ENCODE measurements at places on chromosomes 4 and X.
A peak's percentile ranks its signal among the peaks of the same experiment; 100 is the strongest.

DNA sequence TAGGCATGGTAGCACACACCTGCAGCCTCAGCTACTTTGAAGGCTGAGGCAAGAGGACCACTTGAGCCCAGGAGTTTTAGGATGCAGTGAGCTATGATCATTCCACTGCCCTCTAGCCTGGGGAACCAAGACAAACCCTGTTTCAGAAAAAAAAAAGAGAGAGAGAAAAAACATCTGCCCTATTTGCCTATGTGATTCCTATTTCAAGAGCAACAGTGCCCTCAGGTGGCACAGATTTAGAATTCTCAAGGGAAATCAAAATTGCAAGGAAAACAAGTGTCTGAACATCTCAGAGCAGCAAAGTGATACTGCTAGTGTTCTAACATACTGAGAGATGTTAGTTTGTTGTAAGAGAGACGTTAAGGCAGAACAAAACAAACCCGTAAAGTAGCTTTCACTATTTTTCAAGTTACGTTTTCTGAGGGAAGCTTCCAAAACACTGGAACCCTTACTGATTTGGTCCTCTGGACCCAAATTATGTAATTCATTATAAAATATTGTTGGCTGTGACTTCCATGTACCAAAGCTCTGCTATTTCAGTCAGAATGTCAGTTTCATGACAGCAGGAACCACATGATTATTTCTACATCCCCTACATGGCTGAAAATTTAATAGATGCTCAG lies 7.9 kb downstream of the BDH2 start:
- DNase-seq = peak; percentile 55

DNA sequence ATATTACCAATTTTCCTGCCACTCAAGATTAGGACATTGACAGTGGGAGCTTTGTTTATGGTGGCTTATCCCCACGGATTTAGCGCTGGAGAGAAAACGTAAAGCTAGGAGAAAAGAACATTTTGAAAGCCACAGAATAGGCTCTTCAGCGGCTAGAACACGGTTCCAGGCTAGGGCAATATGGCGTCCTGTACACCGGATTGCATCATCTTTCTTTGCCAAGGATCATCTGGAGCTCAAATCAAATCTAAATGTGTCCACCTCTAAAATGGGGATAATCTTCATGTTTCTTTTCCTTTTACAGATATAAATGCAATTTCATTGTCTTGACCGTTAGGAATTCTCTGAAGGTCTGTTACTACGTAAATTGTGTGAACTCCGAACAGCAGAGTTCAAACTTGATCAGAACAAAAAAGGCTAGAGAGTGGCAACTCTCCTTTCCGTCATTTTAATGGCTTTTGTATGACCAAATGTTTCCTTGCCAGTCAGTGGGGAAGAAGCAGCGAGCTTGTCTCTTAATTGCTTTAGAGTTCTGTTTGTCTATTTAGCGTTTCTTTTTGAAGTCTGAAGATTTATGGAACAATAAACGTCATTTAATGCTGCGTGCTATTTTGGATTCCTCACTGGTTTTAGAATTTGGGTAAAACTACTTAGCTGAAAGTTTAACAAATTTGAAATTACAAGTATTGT lies 2.6 kb upstream of the WWC2 start:
- DNase-seq = no peak

DNA sequence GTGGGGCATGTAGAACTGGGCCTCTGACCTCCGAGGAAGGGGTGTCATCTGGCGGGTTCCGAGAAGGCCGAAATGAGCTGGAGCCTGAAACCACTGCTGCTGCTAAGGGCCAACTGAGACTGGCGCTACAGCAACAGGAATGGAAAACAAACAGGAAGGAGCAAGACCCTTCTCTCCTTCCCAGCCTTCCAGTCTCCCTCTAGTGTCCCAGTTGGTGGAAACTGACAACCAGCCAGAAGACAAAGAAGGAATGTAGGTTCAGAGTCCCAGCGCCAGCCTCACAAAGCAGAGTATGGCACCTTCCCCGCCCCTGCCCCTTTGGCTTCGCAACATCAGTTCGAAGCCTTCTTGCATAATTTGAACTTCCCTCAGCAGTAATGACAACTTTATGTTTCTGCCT lies 24.4 kb upstream of the PDZD4 start:
- DNase-seq = no peak

- DNase-seq = no peak
Observed at GRCh38 chr4:172225457-172225856, 412.3 kb downstream of the GALNTL6 start.

GRCh38 chr4:129371926-129372325 lies 276.0 kb downstream of the C4orf33 start:
- DNase-seq = no peak

DNA sequence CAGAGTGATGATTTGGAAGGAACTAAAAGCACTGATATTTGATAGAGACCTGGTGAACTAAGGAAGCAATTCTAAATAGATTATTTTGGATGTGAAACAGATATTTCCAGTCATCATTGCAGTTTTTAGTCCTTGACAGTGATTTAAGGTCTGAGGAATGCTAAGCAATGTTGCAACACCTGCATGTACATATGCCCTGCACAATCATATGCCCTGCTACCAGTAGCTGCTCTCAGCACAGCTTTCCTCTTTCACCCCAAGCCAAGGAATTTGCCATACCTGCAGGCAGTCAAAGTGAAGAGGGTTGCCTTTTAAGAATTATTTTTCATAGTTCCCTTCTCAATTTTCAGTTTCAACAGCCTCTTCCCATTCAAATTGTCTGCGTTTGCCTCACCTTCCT lies 8.7 kb upstream of the FAM47A start:
- DNase-seq = no peak

DNA sequence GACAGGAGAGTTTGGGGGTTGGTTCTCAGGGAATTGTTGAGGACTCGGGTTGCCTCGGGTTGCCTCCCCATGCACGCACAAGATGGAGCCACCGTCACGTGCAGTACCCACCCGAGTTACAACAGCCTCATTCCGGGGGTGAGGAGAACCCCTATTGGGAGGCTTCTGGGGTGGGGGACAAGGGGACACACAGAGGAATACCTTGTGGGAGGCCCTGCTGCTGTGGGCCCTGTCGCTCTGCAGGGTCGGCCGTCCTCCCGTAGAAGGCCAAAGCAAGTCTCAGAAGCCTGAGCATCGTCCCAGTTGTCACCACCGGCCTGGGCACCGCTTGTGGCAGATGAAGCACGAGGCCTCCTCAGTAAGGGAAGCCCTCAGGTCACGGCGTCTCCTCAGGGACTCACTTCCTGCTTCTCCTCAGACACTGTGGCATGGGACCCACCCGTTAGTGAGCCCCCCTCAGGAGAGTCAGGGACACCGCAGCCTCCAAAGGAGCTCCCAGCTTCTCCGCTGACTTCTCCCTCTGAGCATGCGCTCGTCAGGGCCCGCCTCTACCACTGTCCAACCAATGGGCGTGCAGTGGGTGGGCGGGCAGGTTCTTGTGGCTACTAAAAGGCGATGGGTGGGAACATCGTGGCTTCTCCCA lies at the start of gene CT55:
Gene CT55, minus strand, starts transcription at position 522 of the 643 bp plus-strand sequence. Its CDS starts 227 bp downstream, at position 295.
- DNase-seq = no peak

DNA sequence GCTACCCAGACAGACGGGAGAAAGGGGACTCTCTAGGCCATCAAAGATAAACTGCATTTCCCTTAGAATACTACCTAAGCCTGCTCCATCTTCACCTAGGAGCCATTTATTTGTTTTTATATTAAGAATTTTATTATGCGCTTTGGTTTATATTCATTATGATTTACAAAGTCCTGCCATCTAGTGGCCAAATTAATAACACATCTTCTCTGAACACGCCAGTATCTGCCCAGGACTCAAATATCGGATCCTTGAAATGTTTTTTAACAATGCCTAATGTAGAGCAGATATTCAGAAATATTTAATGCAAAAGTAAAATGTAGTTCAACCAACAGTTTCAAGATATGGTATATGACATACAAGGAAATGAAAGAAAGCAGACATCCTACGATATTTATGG lies 20.8 kb upstream of the PRPS2 start:
- no peak for DNase-seq

GRCh38 chr4:17336524-17336961 lies 175.3 kb downstream of the QDPR start:
- DNase-seq = no peak

DNA sequence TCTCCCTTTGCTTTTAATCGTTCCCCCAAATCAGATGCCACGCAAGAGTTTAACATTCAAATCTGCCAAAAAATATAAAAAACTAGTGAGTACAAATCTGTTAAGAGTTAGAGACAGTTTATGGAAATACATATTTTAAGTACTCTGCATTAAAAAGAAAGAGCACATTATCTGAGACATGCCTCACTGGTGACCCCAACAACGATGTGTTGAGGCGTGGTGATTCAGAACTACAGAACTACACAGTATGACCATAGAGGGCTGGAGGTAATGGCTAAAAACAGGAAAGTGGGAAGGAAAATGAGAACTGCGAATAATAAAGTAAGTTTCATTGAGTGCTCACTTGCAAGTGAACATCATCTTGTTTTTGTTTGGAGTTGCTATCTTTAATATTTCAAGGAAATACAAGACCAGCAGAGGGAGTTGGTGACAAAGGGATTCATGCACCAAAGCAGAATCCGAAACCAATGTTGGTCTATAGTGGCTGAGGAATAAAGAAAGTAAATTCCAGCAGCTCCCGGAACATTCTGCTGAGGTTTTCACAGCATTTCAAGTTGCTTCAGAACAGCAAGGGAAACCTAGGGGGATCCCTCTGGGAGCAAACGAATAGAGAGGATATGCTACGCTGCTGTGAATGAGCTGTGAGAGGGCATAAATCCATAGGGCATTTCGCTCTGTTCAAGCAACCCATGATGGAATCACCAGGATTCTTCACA lies 92.2 kb downstream of the DCHS2 start:
- no peak for DNase-seq

GRCh38 chr4:184167576-184167975 lies 50.1 kb downstream of the ENPP6 start:
- DNase-seq = no peak
